Central memory CD8-positive, alpha-beta T cell (primary cell): ENCODE measurements at places on chromosomes 5 and 9.

GRCh38 chr9:37179576-37179975 is 59.2 kb downstream of the ZCCHC7 start:
- DNase-seq: no peak

DNA sequence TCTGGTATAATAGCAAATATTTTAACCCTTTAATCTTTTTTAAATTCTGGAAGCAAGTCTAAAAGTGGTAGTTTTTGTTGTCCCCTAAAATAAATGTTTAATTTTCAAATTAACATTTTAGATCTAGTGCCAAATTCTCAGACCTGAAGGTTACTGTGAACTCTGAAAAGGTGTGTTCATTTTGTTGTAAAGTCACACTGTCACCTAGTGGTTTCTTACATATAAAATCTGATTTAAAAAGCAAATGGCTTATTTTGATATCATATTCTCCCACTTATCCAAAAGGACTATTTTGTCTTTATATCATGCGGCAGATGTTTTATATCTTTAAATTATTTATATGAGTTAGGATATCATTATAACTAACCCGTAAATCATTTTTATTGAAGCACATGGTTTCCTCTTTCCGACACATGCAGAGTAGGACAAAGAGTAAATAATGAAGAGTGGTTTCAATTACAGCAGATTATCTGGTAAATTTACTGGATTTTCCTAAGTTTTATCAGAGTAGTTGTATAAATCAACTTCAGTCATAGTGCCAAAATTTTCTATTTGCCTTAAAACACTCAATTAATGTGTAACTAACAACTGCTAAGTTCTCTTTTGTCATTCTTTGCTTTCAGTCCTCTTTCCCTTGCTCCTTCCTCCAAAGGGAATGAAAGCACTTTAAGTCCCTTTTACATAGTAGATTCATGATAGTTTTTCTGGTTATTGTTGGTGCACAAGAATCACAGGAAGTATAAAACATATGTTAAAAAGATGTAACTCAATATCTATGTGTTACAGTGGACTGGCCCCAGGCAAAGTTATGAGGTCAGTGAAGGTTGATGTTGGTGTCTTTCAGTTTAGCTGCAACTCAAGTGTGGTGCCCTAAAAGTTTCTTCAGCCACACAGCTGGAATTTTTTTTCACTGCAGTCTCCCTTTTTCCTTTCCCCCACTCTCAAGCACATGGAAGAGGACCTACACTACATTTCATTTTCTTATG is 189.6 kb downstream of the COX7C start:
- DNase-seq: no peak

- DNase-seq: no peak
These were observed 339.7 kb upstream of the POU5F2 start for GRCh38 chr5:94081088-94081487.

DNA sequence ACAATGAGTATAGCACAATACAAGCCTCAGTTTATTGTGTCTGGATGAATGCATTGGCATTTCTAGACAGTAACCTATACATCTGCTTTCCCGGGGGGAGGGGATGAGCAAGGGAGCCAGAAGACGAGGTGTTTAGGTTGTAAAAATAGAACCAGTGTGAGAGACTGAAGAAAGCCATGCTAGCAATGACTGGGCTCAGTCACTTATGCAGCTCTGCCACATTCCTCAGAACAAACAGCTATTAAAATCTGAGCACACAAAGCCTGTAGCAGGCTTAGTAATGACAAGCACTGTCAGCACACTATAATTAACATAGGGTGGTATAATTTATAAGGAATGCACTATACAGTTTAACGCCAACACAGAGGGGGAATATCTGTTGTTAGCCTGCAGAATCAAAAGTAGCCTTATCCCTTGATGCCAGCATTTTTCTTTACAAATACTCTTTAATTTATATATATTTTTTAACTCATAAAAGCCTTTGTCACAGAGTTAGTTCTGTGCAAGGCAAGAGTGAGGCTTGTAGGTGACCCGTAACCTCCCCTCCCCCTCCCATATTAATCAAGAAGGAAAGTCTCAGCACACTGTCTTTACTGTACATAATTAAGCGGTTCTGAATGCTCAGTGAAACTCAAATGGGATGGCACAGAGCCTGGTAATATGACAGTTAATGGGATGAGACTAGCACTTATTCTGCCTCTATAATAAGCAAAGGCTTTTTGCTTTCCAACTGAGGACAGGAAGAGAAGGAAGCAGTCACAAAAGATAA is 295.4 kb downstream of the CSNK1G3 start:
- no peak for DNase-seq

GRCh38 chr5:6753851-6754250 is 40.6 kb downstream of the TENT4A start:
- DNase-seq: no peak

DNA sequence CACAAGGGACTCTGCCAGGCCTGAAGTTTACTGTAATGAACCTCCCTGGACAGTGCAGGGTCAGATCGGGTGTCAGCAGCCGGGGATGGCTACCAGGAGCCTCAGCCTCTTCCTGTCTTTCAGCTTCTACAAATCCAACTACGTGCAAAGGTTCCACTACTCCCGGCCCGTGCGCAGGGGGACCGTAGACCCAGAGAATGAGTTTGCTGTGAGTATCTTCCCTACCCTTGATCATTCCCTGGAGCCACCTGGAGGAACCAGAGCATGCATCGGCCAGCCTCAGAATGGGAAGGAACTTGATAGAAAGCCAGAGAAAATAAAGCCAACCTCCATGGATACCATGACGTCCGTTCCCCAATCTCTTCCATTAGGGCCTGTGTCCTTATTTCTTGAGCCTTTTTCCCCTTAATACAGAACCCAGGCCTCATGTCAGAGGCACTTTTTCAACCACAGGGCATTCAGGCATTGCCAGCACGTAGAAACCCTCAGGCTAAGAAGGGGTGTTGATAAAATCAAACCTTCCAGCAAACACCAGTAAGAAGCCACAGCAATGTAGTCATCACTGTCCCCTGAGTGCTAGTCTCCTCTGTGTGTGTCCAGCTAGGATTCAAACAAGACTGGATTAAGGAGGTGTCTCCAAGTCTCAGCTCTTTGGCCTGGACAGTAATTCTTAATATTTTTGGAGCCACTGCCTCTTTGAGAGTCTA is 49.0 kb upstream of the FOXI1 start:
- DNase-seq: no peak

GRCh38 chr9:6443661-6444060 is 30.7 kb downstream of the UHRF2 start:
- no peak for DNase-seq

GRCh38 chr5:36694351-36694750 is 87.9 kb downstream of the SLC1A3 start:
- DNase-seq: no peak

GRCh38 chr5:163908253-163908652 is 402.8 kb downstream of the MAT2B start:
- DNase-seq: no peak

DNA sequence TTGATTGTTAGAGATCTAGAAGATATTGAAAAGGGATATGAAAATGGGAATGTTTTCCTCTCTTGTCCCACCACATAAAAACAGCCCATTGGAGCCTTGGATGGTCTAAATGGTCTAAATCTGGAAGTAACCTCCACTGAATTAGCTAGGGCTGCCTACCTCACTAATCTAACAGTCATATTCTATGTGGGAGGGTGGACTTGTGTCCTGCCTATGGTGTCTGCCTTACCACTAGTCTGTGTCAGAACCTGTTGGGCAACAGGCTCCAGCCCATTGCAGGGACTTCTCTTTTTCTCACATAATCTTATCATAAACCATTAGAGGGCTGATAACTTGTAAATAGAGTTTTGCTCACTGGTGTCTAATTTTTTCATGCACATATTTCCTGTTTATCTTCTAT is 548.8 kb upstream of the CDH18 start:
- no peak for DNase-seq

- DNase-seq: no peak
These were observed 18.7 kb upstream of the HMHB1 start for GRCh38 chr5:143793249-143793648.

GRCh38 chr5:40651201-40651600 is 28.5 kb upstream of the PTGER4 start:
- no peak for DNase-seq

GRCh38 chr5:96861076-96861475 is 15.2 kb upstream of the ERAP2 start:
- no peak for DNase-seq

DNA sequence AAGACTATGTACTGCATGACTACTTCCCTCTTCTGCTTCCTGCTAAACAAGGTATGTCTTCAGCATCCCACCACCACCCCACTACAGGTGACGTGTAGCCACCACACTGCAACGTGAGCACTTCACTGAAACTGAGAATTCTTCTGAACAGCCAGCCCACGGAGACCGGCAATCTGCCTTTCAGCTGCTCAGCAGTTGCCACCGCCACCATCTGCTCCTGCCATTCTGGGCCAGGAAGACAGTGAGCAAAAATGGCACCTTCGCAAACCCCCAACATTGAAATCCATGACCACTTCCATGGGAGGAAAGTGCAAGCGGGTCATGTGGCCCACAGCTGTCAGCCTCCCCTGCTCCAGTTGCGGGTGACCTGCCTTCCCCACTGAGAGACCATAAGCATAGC is 443.4 kb upstream of the ST8SIA4 start:
- no peak for DNase-seq

DNA sequence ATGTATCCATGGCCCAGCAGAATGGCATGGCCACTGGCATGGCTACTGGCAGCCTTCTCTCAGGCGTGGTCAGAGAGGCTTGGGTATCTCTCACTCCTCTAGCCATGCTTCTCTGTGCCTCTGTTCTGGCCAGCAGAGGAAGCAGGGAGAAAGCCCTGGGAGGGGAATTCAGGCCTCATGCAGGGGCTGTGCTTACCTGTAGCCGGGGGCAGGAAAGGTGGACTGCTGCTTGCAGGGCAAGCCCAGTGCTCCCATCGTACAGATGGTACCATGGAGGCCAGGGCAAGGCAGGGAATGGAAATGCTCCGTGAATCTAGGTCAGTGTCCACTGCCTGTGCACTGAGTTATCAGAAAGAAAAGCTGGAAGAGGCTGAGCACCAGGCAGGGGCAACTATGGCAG is 2.7 kb downstream of the OR13J1 start:
- no peak for DNase-seq

DNA sequence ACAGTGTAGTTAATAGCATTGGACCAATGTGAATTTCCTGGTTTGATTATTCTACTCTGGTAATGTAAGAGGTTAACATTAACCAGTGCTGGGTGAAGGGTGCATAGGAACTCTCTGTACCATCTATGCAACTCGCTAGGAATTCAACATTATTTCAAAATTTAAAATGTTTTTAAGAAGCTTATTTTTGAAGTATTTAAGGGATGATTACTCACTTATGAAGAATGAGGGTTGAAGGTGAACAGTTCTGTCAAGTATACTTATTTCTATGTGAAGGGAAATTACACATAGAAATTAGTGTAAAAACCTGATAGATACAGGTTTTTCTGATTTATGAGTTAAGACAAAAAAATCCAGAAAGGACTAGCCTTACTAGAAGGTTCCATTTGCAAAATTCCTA is 165.8 kb downstream of the INSYN2B start:
- DNase-seq: no peak

DNA sequence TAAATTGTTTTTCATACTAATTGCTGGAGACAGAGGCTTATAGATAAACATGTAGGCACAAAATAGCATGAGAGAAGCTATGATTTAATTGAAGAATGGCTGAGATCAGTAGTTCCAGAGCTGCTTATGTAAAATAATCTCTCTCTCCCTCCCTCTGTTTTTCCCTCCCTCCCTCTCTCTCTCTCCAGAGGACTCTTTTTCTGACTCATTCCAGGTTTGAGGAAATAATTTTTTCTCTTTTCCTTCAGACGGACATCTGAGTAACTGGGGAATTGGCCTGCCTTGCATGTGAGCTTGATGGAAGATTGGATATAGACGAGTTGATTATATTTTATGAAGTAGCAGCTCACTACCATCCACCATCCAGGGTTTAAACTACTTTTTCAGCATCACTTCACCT is 35.5 kb downstream of the KCTD16 start:
- DNase-seq: no peak

- no peak for DNase-seq
These were observed 19.5 kb upstream of the MED27 start for GRCh38 chr9:132099167-132099566.

DNA sequence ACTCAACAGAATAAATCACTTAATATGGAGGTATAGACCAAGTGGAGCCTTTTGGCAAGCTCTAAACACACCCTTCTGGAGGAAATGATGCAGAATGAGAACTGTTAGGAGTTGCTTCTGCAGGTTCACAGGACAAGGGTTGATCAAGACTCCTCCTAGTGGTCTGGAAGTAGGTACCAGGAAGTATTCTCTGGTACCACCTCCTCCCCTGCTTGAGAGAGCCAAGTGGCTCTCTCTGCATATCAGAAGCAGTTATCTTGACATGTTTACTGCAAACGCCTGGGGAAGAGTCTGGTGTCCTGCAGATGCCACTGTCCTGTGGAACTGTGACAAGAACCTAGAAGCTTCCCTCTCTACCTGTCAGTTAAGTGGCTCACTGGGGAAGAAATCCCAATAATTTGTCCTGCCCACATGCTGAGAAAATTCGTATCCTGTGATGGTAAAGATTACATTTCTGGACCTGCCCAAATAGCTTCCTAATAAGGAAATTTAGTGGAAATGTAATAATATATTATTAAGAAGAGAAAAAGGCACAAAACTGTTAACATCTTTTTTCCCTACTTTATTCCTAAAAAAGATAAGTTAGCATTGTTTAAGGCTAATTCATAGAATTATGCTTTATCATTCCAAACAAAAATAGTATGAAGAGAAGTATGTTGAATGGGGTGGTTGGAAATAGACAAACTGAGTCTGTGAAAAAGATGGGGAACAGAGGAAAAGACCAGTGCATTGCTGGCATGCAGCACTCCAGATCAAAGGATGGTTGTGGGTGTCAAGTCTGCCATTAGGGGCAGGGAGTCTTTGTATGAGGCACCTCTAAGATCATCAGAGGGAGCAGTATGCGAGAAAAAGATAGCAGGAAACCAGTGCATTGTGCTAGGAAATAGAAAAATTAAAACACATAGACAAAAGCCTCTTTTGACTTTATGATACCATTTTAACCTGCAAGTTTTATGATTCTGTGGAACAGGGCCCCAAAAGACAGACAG is 118.8 kb downstream of the CDC42SE2 start:
- no peak for DNase-seq

GRCh38 chr9:34552606-34552981 is 29.8 kb upstream of the ENHO start:
- no peak for DNase-seq

DNA sequence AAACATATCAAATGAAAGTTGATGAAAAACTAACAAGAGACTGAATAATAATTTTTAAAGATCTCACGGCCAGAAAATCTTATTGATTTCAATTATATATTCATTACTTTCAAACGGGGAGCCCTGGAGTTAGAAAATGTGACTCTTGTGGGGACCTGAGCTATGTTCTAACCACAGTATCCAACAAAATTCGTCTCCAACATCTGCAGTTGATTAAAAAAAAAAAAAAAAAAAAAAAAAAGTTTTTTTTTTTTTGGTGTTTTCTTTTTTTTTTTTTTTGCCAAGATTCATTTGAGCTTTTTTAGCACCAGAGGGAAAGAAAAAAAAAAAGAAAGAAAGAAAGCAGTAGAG is 144.3 kb upstream of the PIK3R1 start:
- no peak for DNase-seq
